Stimulated activated naive CD8-positive, alpha-beta T cell treated with anti-CD3 and anti-CD28 coated beads, Interleukin-15, Interleukin-2, amounts not matched to agents 100 U/mL and 50 U/mL, for 24 hours (primary cell): ENCODE measurements at places on chromosomes 3 and 15.

- DNase-seq, result no peak
Observed at GRCh38 chr3:75321060-75321459, 343.1 kb upstream of the FRG2C start.

DNA sequence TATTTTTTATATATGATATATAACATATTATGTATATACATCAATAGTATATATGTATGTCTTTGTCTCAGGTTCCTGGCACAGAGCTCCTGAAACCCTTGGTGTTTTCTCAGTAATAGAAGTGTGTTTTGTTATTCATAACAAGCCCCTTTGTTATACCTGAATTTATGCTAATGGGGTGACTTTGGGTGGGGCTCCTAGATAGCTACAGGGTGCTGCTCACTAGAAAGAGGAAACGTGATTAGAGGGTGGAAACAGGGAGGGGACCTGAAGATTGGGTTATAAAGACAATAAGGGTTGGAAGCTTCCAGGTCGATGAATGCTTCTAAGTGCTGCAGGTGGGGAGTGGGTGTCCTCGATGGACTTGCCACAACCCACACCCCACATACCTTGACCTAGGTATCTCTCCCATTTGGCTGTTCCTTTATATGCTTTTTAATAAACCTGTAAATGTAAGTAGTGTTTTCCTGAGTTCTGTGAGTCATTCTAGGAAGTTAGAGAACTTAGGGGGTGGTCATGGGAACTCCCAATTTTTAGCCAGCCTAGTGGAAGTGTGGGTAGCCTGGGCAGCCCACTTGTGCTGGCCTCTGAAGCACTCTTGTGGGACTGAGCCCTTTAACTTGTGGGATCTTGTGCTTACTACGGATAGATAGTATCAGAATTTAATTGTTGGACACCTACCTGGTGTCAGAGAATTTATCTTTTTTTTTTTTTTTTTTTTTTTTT lies 36.9 kb upstream of the C15orf39 start:
- no peak for DNase-seq

- no peak for DNase-seq
Observed at GRCh38 chr3:150312018-150312657, 96.0 kb upstream of the TSC22D2 start.

GRCh38 chr3:100082714-100083113 lies 31.6 kb downstream of the FILIP1L start:
- DNase-seq, result no peak

DNA sequence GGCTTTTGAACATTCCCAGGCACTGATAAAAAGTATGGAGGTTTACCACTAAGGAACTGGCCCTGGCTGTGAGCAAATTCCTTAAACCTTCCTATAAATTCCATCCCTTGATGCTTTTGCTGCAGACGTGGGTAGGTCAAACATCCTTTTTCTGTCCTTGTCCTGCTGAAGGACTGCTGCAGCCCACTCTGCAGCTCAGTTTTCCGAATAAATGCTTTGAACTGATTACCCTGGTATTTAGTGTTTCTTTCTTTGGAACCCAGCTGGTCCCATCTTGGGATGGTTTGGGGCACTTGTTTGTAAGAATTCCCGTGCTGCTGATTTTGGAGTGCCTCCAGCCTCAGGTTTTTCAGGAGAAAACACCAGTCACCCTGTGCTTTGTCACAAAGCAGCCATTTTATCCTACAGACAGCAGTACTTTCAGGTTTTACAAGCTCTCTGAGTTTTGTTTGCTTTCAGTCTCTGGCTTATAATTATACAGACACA lies 815.9 kb downstream of the VGLL3 start:
- no peak for DNase-seq
